ENCODE measurements at places on chromosomes 16 and 17. TPM values are rescaled to one million over a fixed set of nuclear protein-coding genes. Genes with fewer than 3 reads are reported as not detected.

Gene PRCD
- total RNA-seq: 0.64 TPM

Gene NATD1
- 2.6 TPM for total RNA-seq

Gene CES4A
- 24.7 TPM for total RNA-seq

Gene ADAM11
- 0.96 TPM for total RNA-seq

Gene ZNF469
- 0.48 TPM for total RNA-seq

Gene SLFN11
- 18.6 TPM for total RNA-seq

Gene KCNJ16
- 0.27 TPM for total RNA-seq

Gene TP53TG3F
- not detected for total RNA-seq

Gene TMC7
- total RNA-seq: 4.4 TPM

Gene DNASE1
- total RNA-seq: 35.9 TPM

Gene TNS4
- total RNA-seq: not detected

Gene RNF213
- total RNA-seq: 168 TPM

Gene C16orf78
- total RNA-seq: not detected

Gene LLGL2
- total RNA-seq: 418 TPM

Gene KIF19
- 1.4 TPM for total RNA-seq

Gene C16orf74
- 0.27 TPM for total RNA-seq

Gene CCDC92B
- 0.48 TPM for total RNA-seq

Gene ABCA9
- total RNA-seq: 5.8 TPM

Gene OMG
- total RNA-seq: not detected

Gene KCNG4
- total RNA-seq: not detected

Gene GALR2
- total RNA-seq: not detected

Gene SCNN1G
- 62.5 TPM for total RNA-seq

Gene ENPP7
- not detected for total RNA-seq

Gene EFCAB5
- total RNA-seq: 1.00 TPM

Gene BAHCC1
- total RNA-seq: 14.2 TPM

Gene PGAP6
- 200 TPM for total RNA-seq
